ENCODE measurements at places on chromosomes 5 and 9. TPM values are rescaled to one million over a fixed set of nuclear protein-coding genes. Genes with fewer than 3 reads are reported as not detected.

GLDC gene
- total RNA-seq = not detected

TMEM171 gene
- total RNA-seq = 0.36 TPM

NFIB gene
- total RNA-seq = not detected

SLC25A2 gene
- 0.91 TPM for total RNA-seq

DBH gene
- 0.09 TPM for total RNA-seq

HAPLN1 gene
- not detected for total RNA-seq

CBY3 gene
- total RNA-seq = 0.58 TPM

LHFPL2 gene
- total RNA-seq = 2.7 TPM

IL9 gene
- not detected for total RNA-seq

SPAAR gene
- not detected for total RNA-seq

IRX1 gene
- total RNA-seq = not detected

GLIPR2 gene
- total RNA-seq = 17.0 TPM

MAP1B gene
- total RNA-seq = not detected

ADAMTS6 gene
- 0.89 TPM for total RNA-seq

CSF2 gene
- not detected for total RNA-seq

NEUROG1 gene
- not detected for total RNA-seq

CEP72 gene
- total RNA-seq = 26.7 TPM

ZNF618 gene
- 1.7 TPM for total RNA-seq

LCN12 gene
- total RNA-seq = 0.72 TPM

CCNO gene
- not detected for total RNA-seq

PHF24 gene
- total RNA-seq = not detected

CCDC171 gene
- total RNA-seq = 1.8 TPM

SEC61B gene
- 106 TPM for total RNA-seq

CDH9 gene
- not detected for total RNA-seq

ACSL6 gene
- total RNA-seq = 50.4 TPM

WDR38 gene
- total RNA-seq = not detected

SPINK4 gene
- total RNA-seq = not detected

DIMT1 gene
- 28.4 TPM for total RNA-seq

SOWAHA gene
- total RNA-seq = not detected

OMD gene
- total RNA-seq = not detected

LRRC19 gene
- not detected for total RNA-seq

LCN10 gene
- total RNA-seq = 1.3 TPM

FAM151B gene
- 0.39 TPM for total RNA-seq

SLC46A2 gene
- total RNA-seq = not detected

IL3 gene
- total RNA-seq = not detected

ACO1 gene
- total RNA-seq = 7.9 TPM

AFAP1L1 gene
- total RNA-seq = not detected

MAT2B gene
- total RNA-seq = 157 TPM

GPRIN1 gene
- 0.44 TPM for total RNA-seq

FOXD4L3 gene
- total RNA-seq = not detected
